T-helper 17 cell (primary cell): ENCODE measurements at places on chromosomes 12 and 14.

DNA sequence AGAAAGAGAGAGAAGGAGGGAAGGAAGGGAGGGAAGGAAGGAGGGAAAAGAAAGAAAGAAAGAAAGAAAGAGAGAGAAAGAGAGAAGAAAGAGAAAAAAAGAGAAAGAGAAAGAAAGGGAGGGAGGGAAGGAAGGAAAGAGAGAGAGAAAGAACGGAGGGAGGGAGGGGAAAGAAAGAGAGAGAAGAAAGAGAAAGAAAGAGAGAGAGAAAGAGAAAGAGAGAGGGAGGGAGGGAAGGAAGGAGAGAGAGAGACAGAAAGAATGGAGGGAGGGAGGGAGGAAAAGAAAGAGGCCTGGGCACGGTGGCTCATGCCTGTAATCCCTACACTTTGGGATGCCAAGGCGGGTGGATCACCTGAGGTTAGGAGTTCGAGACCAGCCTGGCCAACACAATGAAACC is 5.1 kb upstream of the ANAPC5 start:
- DNase-seq = no peak

- no peak for DNase-seq
Observed at GRCh38 chr12:13564266-13564810, 367.8 kb downstream of the EMP1 start.

- DNase-seq = no peak
Observed at GRCh38 chr12:59980476-59980875, 384.6 kb downstream of the SLC16A7 start.

DNA sequence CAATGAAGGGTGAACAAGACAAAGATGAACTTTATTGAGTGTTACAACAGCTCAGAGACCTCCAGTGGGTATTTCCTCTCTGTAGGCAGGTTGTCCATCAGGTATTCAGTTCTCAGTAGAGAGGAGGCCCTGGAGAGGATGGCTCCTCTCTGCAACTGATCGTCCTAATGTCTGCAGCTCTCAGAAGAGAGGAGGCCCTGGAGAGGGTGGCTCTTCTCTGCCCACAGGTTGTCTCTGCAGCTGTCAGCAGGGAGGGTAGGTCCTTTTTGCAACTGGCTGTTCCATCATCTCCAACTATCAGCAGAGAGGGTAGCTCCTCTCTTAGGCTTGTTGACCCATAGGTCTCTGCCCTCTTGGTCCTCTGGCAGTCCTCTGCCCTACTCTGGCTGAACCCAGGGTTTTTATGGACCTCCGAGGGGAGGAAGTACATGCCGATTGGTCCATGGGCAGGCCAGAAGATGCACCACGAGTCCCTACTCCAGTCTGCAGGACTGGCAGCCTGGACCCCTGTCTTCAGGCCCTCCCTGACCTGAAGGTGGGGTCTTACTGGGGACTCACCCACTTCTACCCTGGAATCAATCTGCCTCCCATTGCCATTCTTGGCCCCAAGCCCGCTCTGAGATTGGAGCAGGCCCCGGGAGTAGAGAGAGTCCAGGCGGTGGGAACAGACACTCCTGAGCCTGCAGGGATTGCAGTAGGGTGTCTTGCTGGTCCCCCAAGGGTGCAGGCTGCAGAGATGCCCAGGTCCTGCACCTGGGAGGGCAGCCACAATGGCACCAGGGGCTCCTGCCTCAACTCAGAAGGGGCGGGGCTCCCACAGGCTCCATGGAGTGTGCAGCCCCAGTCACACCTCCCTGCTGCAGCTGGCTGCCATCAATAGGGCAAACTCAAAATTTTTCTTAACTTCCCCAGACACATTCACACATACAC is 2.3 kb downstream of the TMEM116 start:
- DNase-seq = no peak

DNA sequence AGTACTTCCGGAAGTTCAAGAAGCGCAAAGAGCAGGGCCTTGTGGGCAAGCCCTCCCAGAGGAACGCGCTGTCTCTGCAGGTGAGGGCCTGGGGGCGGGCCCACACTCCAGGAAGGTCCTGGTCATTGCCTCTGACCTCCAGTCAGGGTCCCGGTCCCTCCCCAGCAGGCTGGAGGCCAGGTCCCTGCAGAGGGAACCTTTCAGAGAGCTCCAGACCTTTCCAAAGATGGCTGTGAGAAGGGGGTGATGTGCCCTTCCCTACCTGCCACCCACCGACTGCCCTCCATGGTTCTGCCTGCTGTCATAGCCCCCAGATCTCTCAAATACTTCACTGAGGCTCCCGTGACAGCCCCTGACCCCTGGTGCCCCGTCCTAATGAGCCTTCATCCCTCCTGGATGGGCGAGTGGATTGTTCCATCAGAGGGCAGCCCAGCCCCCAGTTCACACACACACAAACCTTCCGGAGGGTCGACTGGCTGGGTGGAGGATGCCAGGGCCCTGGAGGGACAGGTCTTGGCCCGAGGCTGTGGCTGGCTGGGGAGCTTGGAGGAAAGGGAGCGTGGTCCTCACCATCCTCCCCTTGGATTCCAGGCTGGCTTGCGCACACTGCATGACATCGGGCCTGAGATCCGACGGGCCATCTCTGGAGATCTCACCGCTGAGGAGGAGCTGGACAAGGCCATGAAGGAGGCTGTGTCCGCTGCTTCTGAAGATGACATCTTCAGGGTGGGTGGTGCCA is 117.5 kb upstream of the FKBP4 start:
- DNase-seq = no peak

DNA sequence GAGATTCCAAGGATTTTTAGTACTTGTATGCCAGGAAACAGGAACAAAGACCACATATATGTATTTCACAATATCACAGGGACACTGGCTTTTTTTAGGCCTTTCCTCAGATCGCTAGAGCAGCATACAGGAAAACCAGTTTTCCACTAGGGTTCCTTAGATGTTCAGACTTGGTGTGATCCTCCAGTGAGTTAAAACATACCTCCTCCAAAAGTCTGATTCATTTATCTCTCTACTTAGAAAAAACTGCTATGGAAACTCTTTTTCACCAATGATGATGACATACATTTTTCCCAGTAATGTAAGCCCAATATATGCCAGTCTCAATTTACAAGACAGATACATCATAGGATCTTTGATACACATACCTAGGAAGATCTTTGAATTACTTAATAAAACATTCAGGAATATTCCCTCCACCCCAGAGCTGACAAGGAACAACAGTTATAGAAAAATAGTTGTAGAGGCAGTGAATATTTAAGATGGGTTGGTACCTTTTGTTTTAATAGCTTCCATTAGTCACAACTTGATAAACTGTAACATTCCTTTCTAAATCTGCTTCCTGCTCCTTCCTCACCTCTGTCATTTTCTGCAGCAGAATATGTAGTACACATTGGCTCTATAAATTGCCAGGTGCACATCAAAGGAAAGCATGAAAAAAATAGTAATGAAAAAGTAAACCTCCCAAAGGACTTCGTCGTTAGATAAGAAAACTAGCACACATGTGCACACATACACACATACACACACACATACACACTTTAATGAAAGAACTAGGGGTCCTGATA is 27.5 kb downstream of the BCAT1 start:
- DNase-seq = no peak
